Stimulated activated naive CD4-positive, alpha-beta T cell treated with Interleukin-2 at 50 U/mL for 16 hours (primary cell): ENCODE measurements at places on chromosomes 5 and 9.

DNA sequence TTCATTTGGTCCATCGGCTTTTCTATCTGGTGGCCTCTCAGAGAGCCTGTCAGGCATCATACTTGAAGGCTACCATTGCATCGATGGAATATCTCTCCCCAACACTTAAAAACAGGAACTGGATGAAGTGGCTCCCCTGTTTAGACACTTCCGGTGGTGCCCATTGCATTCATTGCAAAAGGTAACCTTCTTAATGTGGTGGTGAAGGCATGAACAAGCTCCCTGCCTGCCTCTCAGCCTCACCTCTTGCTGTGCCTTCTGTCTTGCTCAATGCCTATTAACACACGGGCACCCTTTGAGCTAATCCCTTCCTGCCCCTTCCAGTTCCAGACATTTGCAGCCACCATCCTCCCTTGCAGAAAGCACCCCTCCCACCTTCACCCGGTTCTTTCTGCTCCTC lies 233.1 kb upstream of the MSX2 start:
- no peak for DNase-seq

- no peak for DNase-seq
Observed at GRCh38 chr5:138336952-138337684, 948 bp upstream of the FAM53C start.

- no peak for DNase-seq
Observed at GRCh38 chr9:112051812-112052211, 123.3 kb downstream of the SUSD1 start.

DNA sequence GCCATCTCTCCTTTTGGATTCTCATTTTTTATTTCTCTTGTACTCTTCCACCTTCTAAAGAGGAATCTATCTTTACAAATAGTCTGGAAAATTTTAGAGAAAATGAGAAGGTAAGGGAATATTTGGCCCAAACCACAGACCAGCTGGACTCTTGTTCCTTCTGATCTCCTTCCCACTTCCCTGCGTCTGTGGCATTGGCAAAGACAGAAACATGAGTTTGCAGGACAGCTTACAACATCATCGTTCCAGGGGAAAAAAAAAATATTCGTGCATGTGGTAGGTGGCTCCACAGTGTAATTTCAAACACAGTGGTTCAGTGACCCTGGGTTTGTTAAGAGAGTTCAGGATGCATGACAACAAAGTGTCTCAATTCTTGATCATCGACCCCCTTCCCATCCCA lies 755.0 kb downstream of the DNAH5 start:
- no peak for DNase-seq

DNA sequence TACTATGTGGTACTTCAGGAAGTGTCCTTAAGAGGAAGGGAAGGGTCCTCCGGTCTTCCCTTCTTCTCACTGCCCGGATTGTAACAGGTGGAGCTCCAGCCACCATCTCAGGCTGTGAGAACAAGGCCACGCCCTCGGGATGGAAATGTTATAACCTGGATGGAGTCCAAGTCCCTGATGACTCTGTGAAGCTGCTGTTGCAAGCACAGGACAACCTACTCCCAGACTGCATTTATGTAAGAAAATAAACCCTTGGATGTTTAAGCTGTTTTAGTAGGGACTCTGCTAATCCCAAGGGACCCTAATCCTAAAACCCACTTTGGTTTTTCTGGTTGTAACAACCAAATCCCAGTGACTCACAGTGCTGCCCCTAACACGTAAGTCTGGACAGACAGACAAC lies 221.6 kb downstream of the ACTL7B start:
- DNase-seq: no peak
